ENCODE measurements at places on chromosomes 5 and 9.

DNA sequence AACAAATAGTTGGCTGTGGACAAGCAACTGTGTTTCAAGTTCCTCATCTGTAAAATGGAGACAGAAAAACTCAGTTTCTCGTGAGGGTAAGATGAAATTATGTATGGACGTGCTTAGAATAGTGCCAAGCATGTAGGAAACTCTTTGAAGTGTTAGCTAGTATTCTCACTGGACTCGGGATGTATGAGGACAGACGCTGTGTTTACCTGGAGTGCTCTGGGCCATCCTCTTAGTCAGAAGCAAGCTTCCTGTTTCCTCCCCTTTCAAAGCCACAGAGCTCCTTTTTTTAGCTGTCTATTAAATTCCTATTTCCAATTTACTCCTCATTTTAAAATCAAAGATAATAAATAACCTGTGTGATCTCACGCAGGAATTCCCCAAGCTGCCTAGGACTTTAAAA is 23.8 kb upstream of the IQGAP2 start:
- DNase-seq: no peak

DNA sequence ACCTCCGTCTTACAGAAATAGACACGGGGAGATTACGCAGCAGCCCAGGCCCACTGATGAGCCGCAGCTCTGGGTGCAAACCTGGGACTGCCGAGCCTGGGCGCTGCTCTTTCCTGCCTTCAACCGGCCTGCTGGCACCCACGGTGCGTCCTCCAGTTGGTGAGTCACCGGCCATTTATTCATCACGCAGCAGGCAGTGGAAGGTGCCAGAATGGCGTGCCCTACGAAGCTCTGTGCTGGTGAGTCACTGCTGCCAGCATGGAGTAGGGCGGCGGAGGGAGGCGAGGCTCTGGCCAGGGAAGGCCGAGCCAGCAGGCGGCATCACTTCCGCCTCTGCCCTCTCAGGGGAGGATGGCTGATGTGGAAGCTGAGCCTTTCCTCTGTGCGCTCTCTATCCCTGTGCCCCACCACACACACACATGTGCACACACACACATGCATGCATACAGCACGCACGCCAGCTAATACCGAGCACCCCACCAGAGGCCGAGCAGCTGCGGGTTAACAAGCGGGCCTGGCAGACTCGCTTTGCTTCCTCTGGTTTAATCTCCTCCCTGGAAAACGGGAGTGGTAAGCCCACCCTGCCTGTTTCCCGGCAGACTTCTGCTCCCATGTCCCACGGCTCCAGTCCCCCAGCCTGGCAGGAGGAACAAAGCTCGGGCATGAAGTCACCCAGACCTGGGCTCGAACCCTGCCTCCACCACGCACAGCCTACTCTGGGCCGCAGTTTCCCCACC is 39.2 kb downstream of the OLFM1 start:
- peak; percentile 69 for DNase-seq

DNA sequence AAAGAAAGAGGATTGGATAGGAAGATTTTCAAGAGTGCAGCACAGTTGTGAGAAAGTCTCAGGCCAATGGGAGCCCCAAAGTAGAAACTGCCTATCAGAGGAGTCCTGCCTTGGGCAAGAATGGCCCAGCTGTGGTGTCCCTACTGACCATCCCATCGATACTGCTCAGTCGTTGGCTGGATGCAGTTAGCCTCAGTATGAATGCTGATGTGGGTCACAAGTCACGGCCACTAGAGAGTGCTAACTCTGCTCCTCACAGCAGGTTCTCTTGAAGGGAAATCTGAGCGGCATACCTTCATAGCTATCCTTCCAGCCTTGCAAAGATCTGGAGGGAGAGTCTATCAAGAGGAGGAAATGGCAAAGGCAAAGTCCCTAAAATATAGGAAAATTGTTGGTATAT is 11.6 kb upstream of the CETN3 start:
- peak; percentile 40 for DNase-seq

- no peak for DNase-seq
Measured at GRCh38 chr9:128702949-128703615, 779 bp downstream of the PKN3 start.

- DNase-seq: no peak
Measured at GRCh38 chr9:16361118-16361517, 509.4 kb downstream of the BNC2 start.

DNA sequence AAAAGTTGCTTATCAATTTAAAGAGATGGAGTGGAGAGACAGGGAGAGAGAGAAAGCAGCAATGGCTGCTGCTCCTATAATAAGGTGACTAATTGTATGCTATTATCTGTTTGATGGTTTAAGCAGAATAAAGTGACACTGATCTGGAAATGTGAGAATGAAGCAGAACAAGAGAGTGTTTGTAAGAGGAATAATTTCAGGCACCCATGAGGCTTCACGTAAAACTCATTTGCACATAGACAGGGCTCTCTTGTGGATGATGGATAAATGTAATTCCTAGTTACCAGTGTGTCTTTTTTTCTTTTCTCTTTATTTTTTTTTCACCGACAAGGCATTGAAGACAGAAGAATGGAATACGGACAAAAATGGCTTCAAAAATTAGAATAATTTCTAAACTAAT is 228.8 kb upstream of the TYRP1 start:
- no peak for DNase-seq

DNA sequence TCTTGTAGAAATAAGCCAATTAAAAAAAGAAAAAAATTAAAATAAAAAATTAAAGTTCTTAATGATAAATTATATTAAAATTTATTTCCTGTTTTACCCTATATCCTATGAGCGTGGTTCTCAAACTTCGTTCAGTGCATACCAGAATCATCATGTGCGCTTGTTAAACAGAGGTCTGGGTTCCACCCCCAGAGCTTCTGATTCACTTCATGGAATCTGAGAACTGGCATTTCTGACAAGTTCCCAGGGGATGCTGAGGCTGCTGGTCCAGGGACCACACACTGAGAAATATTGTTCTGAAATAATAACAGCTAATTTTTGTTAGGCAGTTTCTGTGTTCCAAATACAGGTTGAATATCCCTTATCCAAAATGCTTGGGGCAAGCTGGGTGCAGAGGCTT is 79.3 kb downstream of the TMC1 start:
- no peak for DNase-seq

- DNase-seq: no peak
Measured at GRCh38 chr9:101209670-101210069, 175.1 kb downstream of the BAAT start.

DNA sequence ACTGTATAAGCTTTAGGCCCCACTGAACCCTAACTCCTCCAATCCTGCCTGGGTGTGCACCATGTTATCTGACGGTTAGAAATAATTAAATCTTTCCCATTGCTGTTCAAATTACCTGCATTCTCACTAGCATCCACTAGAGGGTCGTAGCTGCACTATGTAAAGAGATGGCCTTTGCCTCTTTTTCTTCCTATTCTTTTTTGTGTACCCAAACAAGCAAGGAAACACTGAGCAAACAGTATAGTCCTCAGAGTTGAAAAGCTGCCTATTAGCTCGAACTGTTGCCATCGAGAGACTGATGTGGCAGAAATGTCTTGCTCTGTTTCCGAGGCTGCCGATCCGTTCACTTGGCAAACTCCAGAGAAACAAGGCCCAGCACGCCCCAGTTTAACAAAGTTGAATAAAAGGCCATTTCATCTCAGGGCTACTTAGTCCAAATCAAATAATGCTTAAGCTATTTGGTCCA is 163.8 kb upstream of the TRPM3 start:
- DNase-seq: peak; percentile 82

- DNase-seq: no peak
Measured at GRCh38 chr5:82058710-82059109, 86.9 kb downstream of the ATG10 start.

DNA sequence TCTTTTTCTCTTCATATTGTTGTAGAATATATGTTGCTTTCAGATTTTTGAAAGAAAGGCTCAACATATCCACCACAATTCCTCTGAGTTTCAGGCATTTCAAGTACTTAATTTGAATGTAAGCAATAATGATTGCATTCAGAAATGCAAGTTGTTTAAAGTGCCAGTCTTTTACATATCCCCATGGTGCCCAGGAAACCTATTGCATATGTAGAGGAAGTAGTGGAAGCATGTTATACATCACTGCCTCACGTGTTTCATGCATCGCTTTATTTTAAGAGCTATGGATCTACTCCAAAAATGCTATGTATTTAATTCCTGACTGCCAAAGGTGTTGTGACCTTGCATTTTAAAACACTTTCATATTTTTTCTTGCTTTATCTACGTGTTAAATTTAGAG is 28.1 kb downstream of the CPEB4 start:
- DNase-seq: no peak

- no peak for DNase-seq
Measured at GRCh38 chr5:62569470-62569869, 9.1 kb upstream of the LRRC70 start.

DNA sequence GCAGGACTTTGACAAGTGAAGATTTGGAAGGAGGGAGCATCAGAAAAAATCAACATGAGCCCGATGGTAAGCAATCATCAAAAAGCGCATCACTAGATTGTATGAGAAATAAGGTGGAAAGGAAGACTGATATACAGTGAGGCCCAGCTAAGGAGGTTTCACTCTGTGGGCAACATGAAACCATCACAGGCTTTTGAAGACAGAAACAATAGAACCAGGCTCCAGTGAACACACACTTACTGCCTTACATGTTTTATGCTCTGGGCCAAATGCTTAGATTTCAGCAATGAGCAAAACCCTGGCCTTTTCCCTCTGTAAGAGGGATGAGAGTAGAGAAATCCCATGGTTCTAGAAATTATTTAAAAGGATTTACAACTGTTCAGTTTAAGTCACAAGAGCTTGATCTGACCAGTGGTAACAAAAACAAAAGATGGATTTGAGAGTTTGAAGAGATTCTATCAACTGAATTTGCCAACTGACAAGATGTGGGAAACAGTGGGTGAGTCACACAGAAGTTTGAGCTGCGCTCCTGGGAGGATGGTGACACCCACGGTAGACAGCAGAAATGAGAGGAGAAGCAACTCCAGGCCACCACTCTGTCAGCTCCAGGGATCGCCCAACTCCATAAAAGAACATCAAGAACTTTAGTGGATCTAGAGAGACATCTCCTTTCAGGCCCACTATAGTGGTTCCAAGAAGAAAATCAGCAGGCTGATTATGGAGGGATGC is 261.8 kb downstream of the MCTP1 start:
- no peak for DNase-seq

- DNase-seq: no peak
Measured at GRCh38 chr9:16704116-16705110, 166.1 kb downstream of the BNC2 start.

DNA sequence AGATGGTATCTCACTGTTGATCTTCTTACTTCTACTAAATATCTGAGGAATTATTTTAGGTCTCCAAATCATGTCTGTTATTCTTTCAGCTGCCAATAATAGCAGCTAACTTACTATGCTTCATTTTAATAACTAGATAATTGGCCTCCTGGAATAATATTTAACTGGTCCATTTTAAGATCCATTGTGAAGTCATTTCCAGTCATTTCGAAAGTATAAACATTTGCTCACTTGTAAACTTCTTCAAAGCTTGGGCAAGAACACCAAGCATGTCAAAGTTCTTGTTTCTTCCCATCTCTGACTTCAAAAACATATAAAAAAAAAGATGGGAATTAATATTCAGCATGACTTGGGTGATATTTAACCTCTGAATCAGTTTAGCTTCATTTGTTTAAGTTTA is 61.4 kb upstream of the MRPS30 start:
- DNase-seq: no peak

All from HT-29 (cell line).